Stimulated activated CD8-positive, alpha-beta memory T cell treated with anti-CD3 and anti-CD28 coated beads, Interleukin-7, amount 100 ng/mL, for 1 hour (primary cell): ENCODE measurements at places on chromosomes 2 and 18.

GRCh38 chr2:202508686-202509085, 126.1 kb upstream of the FAM117B start:
- DNase-seq = no peak

- no peak for DNase-seq
These were observed 566 bp upstream of the MRPS5 start for GRCh38 chr2:95122197-95122551.

DNA sequence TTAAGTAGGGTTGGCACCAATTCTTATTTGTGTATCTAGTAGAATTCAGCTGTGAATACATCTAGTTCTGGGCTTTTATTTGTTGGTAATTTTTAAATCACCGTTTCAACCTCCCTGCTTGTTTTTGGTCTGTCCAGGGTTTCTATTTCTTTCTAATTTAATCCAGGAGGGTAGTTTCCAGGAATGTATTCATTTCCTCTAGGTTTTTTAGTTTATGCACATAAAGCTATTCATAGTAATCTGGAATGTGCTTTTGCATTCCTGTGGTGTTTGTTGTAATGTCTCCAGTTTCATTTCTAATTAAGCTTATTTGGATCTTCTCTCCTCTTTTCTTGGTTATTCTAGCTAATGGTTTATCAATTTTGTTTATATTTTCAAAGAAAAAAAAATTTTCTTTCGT, 1361.8 kb upstream of the DDX18 start:
- DNase-seq = no peak

- DNase-seq = no peak
These were observed 4.0 kb downstream of the CCT7 start for GRCh38 chr2:73238149-73238548.

DNA sequence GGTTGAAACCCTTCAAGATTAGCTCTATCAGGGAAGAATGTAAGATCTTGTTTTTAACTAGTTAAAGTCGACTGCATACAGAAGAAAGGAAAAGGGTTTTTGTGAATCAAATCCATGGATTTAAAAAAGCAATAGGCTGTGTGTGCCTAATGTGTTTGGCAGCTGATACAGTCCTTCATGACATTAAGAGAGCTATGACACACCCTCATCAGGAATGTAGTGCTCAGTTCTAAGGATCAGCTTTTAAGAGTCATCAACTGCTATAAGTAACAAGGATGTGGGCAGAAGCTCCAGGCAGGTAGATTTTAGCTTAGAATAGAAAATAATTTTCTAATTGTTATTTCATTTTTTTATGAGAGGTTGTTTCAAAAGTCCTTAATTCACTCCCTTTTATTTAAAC, 52.9 kb downstream of the PPP1R1C start:
- no peak for DNase-seq

- DNase-seq = no peak
These were observed 19.6 kb upstream of the WDR75 start for GRCh38 chr2:189421644-189422043.

DNA sequence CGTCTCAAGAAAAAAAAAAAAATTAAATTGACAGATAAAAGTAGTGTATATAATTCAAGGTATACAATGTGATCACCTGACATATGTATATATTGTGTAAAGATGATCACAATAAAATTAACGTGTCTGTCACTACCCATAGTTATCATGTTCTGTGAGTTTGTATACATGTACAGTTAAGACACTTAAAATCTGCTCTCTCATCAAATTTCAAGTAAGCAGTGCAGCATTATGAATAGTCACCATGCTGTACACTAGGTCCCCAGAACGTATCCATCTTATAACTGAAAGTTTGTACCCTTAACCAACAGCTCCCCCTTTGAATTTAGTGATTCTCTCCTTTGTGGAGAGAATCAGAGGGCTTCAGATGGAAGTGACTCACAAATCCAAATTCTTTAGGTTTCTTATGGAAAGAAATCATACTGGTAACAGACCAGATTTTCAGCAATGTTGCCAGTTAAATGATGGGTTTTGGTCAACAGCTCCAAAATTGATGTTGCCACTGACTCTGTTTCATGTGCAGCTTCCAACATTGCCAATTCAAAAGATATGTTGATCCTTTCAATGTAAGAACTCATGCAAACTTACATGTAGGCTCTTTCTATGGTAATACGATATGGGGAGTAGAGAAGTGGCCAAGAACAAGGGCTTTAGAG, 281.5 kb downstream of the AFF3 start:
- no peak for DNase-seq

GRCh38 chr18:72674710-72675109, 130.6 kb upstream of the CBLN2 start:
- DNase-seq = no peak

- DNase-seq = no peak
These were observed 91.1 kb upstream of the FZD7 start for GRCh38 chr2:201942531-201942930.

DNA sequence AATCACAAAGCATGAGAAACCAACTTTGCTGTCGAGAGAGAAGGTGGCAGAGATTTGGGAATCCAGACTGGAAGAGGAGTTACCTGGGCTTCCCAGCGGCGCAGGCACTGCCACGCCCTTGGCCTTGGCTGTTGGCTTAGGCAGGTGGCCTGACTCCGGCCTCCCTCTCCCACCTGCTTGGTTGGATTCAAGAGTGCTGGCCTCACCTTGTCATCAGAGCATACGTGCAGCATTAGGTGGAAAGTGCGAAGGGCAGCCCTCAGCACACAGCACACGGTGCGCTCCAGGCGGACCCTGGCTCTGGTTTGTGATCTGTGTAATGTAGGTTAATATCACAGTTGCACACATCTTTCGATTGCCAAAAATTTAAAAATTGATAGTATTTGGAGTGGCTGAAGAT, 19.2 kb upstream of the ASB1 start:
- DNase-seq = no peak

DNA sequence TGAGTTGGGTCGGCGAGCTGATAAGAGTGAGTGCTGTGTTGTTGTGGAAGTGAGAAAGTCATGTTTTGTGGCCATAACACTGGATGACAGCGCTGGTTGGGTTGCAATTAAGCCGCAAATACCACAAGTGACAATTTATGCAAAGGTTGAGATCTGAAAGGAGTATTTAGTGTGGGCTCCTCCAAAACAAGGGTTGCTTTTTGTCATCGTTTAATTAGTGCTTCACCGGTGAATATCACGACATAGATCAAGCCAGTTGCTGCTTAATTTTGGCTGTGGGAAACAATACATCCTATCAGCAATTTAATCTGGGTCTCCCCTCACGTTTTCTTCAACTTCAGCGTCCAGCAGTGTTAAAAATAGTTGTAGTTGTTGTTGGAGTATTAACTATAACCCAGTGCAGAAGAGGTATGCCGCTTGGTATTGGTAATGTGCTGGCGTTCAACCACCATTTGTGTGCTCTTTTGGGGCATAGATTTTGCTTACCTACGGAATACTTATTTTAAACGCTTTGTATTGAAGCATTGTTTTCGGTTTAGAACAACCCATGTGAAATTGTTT, 662 bp downstream of the ACVR2A start:
- DNase-seq = no peak

DNA sequence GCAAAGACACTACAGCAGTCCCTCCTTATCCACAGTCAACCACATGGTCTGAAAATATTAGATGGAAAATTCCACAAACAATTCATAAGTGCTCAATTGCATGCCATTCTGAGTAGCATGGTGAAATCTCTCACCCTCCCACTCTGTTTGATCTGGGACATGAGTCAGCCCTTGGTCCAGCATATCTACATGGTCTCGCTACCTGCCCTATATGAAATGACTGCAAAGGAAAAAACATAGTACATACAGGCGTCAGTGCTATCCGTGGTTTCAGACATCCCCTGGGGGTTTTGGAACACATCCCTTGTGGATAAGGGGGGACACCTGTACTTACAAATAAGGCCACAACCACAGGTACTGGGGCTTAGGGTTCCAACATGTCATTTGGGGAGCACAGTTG, 73.7 kb downstream of the CABLES1 start:
- no peak for DNase-seq

DNA sequence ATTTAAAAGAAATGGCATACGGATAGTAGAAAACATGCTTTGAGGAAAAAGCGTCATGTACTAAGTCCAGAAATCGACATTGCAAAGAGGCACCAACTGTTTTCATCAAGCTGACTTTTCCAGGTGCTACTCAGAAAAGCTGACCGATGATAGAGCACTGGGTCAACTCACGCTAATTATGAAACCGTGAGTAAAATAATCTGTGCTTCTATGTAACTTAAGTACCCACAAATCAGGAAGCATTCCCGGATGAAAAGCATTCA, 353 bp upstream of the NUP35 start:
- DNase-seq = no peak

GRCh38 chr2:190425221-190425866, 17.2 kb downstream of the MFSD6 start:
- no peak for DNase-seq

- DNase-seq = no peak
These were observed 135.8 kb upstream of the SMAD2 start for GRCh38 chr18:48066225-48066652.

DNA sequence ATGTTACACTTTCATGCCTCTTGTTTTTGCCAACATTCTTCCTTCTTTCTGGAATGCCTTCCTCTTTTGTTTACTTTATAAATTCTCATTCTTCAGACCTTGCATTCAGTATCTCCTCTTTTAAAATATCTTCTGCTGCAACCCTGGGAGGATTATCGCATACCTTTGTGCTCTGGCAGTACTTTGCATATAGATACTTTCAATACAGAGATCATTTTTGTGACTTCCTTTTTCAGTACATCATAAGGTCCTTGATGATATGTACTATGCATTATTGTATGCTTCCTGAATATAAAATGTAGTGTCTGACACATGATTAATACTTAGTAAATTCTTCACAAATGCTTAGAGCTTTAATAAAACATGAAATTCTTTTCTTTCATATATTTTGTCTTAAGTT, 538.7 kb downstream of the TRIB2 start:
- no peak for DNase-seq

GRCh38 chr2:121237980-121238665, 46.9 kb downstream of the TFCP2L1 start:
- DNase-seq = no peak

DNA sequence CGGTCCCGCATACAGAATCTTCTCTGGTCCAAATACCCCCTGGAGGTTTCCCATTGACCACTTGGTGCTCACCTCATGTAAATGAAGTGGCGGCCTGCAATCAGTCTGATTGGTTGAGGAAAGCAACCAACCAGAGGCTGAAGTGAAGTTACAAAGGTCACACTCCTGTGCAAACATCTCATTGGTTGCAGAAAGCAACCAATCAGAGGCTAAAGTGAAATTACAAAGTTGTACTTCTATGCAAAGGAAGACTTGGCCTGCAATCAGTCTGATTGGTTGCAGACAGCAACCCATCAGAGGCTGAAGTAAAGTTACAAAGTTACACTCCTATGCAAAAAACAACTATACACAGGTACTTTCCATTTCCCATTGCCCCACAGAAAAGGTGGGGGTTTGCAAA, 2.5 kb upstream of the SP100 start:
- DNase-seq = no peak

DNA sequence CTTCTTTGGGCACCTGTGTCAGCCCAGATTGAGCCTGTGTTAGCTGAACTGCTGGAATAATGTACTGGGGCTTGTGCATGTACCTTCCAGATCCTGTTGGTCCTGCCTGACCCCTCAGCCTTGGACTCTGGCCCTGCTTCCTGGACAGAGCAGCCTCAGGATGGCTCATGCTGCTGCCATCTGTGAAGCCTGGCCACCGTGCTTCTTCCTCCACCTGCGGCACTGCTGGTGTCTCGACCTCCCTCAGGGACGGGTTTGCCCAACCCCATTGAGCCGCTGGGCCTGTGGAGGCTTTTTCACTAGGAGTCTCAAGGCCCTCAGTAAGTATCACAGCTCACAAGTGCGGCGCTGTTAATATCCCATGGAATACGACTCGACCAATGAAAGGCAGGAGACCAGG, 342.7 kb downstream of the TGIF1 start:
- no peak for DNase-seq

- DNase-seq = no peak
These were observed at the start of gene EVA1A for GRCh38 chr2:75560768-75561565. EVA1A (minus strand) TSS chr2:75560939; CDS start chr2:75518140, 42,799 bp downstream.

DNA sequence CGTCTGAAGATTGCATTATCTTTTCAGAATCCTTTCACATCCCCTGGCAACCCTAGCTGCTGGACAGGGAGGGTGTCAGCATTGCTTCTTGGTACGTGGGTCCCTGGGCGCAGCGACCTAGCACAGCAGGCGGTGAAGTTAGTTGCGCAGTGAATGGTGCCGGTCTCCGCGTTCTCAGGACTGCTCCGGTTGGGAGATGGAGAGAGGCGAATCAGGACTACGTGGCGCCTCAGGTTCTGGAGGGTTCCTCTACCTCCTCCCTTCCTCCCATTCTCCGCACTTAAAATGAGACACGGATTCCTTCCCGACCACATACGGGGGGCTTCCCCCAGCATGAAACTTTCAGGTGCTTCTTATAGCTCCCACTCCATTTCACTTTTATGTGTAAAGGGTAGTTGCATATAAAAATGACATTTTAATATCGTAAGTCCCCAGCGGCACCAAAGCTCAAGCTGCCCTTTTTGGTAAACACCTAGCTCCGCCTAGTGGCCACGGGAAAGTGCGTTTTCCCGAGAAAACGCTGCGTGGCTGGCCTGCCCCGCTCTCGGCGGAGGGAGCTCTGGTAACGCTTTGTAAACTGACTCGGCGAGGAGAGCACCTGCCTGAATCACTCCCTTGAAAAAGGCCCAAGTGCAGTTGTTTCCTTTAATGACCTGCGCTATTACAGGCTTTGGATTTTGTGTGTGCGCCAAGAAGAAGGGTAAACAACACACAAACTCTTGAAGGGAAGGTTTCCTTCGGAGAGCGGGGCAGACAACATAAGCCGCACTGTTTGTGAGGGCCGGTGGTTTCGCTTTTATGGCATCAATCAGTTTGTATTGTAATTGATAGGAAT, 32.9 kb upstream of the INHBB start:
- DNase-seq = peak; percentile 38
